Stimulated activated memory B cell treated with anti-CD40 and anti-IgM and Interleukin-4, amounts not matched to agents 10 μg/mL and 1 μg/mL and 100 μg/mL, for 72 hours (primary cell): ENCODE measurements at places on chromosomes 13 and 19.

GRCh38 chr13:48412881-48413351 is at the start of gene LPAR6:
Gene LPAR6, minus strand, starts transcription at chr13:48413113. Its CDS starts 690 bp downstream, at chr13:48412423.
- ATAC-seq, result no peak

DNA sequence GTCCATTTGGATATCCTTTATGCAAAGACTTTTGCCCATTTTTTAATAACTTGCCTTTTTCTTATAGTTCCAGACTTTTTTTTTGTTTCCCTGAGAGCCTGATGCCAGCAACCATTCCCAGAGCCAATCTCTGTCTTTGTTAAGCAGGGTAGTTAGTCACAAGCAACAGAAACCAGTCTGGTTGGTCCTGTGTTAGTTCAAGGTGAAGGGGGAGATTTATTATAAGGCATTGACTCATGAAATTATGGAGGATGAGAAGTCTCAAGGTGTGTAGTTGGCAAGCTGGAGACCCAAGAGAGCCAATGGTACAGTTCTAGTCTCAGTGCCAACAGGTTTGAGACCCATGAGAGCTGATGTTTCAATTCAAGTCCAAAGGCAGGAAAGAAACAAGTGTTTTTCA is 33.0 kb downstream of the GPR12 start:
- no peak for ATAC-seq

- no peak for ATAC-seq
Observed at GRCh38 chr13:78714717-78715116, 55.8 kb upstream of the OBI1 start.

GRCh38 chr13:106243011-106243565 is 292.4 kb downstream of the EFNB2 start:
- ATAC-seq, result no peak

GRCh38 chr13:91572944-91573598 is 174.7 kb downstream of the GPC5 start:
- ATAC-seq, result no peak

DNA sequence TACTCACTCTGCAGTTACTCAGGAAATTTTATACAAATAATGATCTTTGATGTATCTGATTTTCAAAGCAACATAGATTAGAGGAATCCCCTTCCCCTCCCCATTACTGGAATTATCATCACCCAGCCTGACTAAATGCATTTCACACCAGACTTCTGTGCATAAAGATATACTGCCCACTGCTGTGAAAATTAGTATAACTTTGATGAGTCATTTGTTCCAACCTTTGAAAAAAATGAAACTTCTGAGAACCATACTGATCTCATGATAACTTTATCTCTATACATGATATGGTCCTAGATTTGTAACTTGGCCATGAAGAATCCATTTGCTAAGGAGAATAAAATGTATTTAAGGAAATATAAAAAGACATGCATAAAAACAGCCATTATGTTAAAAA is 63.9 kb downstream of the GPC6 start:
- ATAC-seq, result no peak

- ATAC-seq, result no peak
Observed at GRCh38 chr13:48976576-48977285, 1.0 kb downstream of the FNDC3A start.

GRCh38 chr13:21701460-21701859 is 30.6 kb downstream of the FGF9 start:
- ATAC-seq, result no peak

GRCh38 chr13:48828962-48829411 is 146.7 kb upstream of the FNDC3A start:
- peak; percentile 63 for ATAC-seq

DNA sequence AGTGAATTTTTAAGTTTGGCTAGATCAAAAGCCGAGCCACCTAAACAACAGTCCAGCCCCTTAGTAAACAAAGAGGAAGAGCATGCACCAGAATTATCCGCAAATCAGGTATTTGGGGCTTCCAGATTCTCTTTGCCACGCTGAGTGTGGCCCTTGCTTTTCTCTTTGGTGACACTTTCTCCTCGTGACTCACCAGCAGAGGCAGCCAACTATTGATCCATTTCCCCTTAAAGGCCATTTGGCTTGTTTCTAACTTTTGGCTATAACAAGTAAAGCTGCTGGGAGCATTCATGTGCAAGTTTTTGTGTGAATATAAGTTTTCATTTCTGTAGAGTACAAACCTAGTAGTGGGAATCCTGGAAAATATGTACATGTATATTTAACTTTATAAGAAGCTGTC is 17.6 kb upstream of the WDR88 start:
- ATAC-seq, result no peak

- ATAC-seq, result no peak
Observed at GRCh38 chr19:50898018-50898417, 13.2 kb downstream of the KLK4 start.

GRCh38 chr13:44680746-44681355 is 104.7 kb upstream of the TSC22D1 start:
- peak; percentile 41 for ATAC-seq

DNA sequence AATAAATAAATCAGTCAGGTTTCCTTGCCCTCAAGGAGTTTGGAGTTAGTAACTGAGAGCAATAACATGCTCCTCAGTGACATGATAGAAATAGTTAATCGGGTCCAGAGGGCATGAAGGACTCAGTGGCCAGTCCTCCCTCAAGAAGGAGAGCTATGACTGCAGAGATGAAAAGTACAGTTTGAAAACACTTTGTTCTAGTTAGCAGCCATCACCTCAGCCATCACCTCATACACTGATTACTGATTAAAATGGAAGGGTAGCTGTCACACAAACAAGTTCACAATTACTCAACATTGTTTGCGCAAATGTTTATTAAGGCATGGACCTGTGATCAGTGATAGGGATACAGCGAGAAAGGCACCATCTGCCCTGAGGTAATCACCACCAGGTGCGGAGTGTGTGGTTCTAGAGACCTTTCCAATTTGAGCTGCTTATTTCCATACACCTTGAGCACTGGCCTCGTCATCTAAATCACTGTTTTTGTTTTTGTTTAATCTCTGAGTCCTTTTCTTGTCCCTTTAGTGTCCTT is 85.3 kb upstream of the RAP2A start:
- ATAC-seq, result no peak

DNA sequence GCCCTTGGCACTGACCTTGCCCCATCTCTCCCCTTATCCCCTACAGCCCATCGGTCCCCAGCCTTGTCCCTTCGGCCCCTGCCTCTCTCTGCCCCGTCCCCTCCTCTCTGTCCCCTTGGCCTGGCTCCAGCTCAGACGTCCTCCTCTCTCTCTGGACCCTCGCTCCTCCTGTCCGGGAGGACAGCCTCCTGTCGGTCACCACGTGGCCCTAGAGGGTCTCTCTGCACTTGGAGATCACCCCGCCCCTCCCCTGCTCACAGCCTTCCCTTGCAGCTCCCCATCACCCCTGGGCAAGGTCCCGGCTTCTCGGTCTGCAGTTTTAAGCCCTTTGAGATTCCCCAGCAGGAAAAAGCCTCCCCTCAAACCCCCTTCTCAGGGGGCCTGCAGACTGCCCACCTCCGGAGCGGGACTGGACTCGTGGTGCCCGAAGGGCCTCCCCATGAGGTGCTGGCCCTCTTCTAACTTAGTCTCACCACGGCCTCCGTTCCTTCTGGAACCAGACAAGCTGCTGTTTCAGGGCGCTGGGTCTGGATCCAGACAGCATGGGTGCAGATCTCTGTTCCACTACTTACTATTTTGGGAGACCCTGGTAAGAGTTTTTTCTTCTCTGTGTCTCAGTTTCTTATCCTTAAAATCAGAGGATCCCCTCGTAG is 3.3 kb upstream of the KLK15 start:
- ATAC-seq, result no peak

DNA sequence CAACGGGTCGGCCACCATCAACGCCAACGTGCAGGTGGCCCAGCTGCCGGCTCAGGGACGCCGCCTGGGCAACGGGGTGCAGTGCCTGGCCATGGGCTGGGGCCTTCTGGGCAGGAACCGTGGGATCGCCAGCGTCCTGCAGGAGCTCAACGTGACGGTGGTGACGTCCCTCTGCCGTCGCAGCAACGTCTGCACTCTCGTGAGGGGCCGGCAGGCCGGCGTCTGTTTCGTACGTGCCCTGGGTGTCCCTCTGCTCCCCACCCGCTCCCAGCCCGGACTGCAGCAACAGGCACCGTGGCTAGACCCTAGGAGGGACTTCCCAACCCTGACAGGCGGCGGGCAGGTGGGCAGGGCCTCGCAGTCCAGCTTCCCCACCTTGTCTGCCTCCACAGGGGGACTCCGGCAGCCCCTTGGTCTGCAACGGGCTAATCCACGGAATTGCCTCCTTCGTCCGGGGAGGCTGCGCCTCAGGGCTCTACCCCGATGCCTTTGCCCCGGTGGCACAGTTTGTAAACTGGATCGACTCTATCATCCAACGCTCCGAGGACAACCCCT is 3.5 kb downstream of the ELANE start:
- no peak for ATAC-seq

GRCh38 chr13:30147015-30147414 is 160.3 kb downstream of the KATNAL1 start:
- no peak for ATAC-seq

GRCh38 chr13:45048890-45049407 is 59.6 kb downstream of the GPALPP1 start:
- ATAC-seq, result peak; percentile 34

- ATAC-seq, result no peak
Observed at GRCh38 chr19:13398182-13398581, 108.1 kb downstream of the CACNA1A start.

- ATAC-seq, result no peak
Observed at GRCh38 chr13:52452470-52452869, 2.0 kb upstream of the VPS36 start.

- ATAC-seq, result no peak
Observed at GRCh38 chr19:38494379-38494778, 60.9 kb downstream of the RYR1 start.

GRCh38 chr13:73367886-73368285 is 309.1 kb downstream of the KLF5 start:
- ATAC-seq, result no peak

GRCh38 chr19:5478241-5478924 is 23.2 kb downstream of the ZNRF4 start:
- no peak for ATAC-seq

DNA sequence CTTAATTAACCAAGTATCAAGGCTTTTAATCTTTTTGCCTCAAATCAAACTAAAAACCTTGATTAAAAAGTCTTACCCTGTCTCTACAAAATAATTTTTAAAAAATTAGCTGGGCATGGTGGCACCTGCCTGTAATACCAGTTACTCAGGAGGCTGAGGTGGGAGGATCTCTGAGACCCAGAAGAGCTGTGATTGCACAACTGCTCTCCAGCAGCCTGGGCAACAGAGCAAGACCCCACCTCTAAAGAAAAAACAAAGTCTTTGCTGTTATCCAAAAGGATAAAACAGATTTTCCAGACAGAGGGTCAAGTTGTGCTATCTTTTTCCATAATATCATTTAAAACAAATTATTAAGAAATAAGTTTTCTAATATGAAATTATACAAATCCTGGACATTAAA is 26.8 kb upstream of the CEBPG start:
- ATAC-seq, result no peak

DNA sequence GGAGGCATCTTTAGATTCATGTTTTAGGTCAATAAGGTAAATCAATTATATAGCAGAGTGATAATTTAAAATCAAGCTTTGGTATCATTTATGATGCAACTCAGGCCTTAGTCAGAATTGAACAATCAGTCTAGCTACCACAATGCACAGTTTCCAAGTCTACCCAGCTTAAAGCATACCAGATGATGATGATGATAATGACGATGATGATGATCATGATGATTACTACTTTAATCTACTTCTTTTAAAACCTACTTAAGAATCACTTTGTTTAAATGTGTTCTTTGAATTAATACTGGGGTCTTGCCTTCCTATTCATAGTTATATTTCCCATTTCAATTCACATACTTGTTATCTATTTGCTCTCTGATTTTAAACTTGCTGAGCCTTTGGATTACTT is 1872.7 kb downstream of the OLFM4 start:
- ATAC-seq, result no peak

GRCh38 chr13:40819797-40820315 is 30.4 kb downstream of the SLC25A15 start:
- ATAC-seq, result no peak

DNA sequence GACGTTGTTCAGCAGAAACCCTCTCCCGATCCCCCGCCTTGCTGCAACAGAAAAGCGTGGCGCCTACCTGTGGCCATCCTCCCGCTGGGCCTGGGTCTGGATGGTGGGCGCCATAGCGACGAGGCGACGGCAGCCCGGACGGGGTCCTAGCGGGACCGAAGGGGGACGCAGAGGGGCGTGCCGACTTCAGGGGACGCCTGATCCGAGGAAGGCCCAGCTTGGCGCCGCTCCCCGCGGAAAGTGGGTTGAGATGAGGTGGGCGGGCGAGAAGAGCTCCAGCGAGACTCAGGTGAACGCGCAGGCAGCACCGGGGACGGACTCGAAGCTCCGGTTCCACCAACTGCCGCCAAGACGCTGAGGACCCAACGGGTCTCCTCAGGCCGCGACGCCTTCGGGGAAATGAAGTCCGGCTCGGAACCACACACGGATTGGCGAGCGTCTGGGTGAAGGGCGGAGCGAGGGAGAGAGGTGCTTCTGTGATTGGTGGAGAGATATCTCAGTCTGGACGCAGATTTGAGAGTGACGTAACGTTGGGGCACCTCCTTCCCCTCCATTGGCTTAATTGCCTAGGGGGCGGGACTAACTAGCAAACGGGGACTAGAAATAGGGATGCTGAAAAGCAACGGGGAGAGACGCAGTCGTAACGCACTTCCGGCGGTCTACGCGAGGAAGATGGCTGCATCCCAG is at the start of the genes MED29 and PAF1:
TSS of gene MED29 (plus strand) at position 628 of the 687 bp plus-strand sequence. CDS start at position 673, 45 bp downstream.
TSS of gene PAF1 (minus strand) at position 356 of the 687 bp plus-strand sequence. CDS start at position 114, 242 bp downstream.
- peak; percentile 99 for ATAC-seq

DNA sequence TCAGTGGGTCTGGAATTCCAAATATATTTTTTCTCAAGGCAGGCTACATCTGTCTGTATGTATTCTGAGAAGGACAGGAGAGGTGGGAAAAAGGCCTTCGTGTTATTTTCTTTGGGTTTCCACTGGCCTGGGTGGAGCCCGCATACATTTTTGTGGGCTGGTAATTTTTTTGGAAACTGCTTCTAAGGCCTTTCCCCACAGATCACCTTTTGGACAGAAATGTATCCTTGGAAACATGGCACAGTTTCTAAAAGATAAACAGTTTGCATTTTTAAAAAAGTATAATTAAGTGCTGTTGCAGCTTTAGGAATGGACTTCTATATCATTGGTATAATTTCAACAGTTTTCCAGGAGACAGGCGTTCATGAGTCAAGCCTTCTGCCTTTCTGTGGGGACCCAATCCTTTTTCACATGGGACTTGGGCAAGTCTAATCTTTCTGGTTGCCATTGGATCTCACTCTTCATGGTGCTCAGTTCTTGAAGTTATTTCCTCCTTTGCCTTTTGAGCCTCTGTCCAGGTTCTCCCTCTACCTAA is 8.9 kb downstream of the RFX2 start:
- no peak for ATAC-seq

DNA sequence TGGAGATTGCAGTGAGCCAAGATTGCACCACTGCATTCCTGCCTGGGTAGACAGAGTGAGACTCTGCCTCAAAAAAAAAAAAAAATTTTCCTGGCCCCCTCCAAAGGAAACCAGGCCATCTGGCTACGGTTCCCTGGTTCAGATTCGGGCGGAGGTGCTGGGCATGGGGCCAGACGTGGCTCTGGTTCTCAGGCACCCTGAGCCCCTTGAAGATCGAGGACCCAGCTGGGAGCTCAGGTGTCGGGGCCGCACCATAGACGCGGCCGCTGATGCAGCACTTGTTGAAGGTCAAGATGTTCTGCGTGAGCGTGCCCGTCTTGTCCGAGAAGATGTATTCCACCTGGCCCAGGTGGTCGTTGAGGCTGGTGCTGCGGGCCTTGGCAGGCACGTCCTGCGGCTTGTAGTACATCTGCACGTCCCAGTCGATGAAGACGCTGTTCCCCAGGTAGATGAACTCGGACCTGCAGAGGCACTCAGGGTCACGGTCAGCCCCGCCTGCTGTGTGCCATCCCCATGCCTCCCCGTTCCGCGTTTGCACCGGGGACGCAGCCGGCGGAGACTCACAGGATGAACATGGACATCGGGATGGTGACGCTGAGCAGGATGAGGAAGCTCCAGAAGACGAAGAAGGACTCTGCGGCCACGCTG is 12.3 kb downstream of the ATP8B3 start:
- ATAC-seq, result no peak
